NCI-H1048 (cell line): ENCODE measurements at places on chromosomes 1 and 21.

DNA sequence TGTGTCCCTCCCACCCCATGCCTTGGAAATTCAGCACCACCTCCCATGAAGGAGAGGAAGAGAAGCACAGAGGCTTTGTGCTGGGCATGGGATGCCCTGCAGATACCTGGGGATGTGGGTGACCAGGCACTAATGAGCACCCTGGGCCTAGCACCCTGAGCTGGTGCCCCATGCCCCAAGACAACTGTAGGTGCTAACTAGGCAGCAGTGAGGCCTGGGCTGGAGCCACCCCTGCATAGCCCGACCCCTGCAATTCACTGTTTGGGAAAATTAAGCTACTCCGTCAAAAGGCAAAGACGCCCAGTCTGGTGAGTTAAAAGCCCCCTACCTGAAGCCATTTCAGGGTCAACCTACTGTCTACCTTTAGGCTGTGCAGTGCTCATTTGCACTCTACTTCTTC lies 5.4 kb downstream of the KCNA2 start:
- DNase-seq = no peak

DNA sequence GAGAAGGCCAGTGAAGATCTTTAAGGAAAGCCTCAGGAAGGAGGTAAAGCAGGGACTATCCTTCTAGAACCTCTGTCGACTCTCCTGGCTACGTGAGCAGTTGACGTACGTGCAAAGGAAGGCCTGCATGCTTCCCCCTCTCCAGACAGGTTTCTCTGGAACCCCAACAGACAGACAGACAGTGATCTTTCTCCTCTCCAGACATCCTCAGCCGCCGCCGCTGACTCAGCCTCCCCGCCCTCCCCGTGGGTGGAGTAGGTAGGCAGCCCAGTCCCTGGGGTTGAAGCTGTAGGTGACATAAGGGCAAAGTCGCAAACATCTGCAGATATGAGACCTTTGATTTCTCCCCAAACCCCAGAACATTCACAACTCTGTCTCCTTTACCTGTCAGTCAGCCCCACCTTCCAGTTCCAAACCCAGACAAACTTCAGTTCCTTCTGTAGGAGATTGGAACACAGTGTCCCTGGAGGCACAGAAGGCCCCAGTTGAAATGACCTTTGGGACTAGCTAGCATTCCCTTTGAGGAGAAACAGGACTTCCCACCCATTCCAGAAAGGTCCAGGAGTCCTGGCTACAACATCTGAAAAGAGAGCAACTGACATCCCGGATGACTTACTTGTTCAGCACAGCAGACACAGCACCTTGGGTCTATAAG lies 146.0 kb upstream of the JUN start:
- DNase-seq = no peak

GRCh38 chr1:230753586-230754251 lies 6.5 kb downstream of the CAPN9 start:
- DNase-seq = peak; percentile 66

GRCh38 chr1:9537863-9538668 lies 1.2 kb upstream of the SLC25A33 start:
- peak; percentile 49 for DNase-seq

DNA sequence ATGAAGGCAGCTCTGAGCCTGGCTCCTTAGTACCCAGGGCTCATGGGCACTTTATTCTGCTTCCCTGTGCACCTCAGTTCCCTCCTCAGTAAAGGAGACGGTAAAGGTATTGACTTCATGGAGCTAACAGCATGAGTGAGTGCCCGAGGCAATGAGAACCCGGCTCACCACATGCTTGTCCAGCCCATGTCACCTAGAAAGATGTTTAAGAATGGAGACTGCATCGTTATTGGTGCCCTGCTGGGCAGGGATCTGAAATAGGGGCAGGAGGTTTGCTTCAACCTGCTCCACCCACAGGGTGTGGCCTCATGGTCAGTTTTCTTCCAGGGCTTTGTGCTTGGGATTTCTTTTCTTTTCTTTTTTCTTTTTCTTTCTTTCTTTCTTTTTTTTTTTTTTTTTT lies 7.0 kb upstream of the KCNE1 start:
- DNase-seq = no peak

DNA sequence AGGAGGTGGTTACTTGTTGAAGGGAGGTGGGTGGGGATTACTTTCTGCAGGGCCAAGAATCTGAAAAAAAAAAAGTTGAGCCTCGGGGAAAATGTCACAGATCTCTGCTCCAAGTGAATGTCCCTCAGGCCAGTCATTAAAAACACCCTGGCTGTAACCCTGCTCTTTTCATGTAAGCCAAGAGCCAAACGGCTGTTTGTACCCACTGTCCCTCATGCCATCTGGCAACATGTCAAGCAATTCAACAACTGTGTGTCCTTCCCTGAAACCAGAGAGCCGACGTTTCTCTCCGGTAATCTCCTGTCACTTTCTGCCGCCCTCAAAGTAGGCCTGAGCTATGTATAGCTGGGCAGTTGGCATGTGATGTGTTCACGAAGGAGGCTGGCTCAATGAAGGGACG lies 14.7 kb downstream of the CASQ2 start:
- DNase-seq = no peak

- DNase-seq = no peak
These were observed 205.7 kb upstream of the RRP15 start for GRCh38 chr1:218079347-218079746.

GRCh38 chr1:106969731-106970130 lies 86.7 kb upstream of the PRMT6 start:
- DNase-seq = no peak

- DNase-seq = no peak
These were observed 3.2 kb downstream of the PTP4A2 start for GRCh38 chr1:31934706-31935629.

GRCh38 chr1:21607549-21608529 lies 61.3 kb downstream of the RAP1GAP start:
- DNase-seq = peak; percentile 89

GRCh38 chr1:61428146-61428545 lies 296.8 kb downstream of the TM2D1 start:
- no peak for DNase-seq

DNA sequence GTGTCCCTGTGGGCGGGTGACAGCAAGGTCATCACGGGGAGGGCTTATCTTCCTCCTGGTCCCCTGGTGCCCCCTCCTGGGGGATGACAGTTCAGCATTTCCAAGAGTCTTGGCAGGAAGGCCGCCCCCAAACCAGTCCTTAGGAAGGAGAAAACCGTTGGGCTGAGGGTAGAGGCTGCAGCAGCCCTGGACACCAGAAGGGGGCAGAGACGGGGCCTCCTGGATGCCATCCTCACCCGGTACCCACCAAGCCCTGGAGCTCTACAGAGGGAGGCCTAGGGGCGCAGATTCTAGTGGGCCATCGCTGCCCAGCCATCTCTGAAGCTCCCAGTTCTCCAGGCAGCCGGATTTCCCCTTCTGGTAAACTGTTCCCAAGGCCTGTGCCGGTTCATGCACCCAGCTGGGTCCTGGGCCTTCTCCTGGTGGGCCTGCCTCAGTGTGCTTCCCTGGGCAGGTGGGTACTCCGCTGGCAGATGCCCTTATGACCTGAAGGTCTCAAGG lies 14.8 kb upstream of the ZNF669 start:
- DNase-seq = peak; percentile 50

- DNase-seq = no peak
These were observed 714 bp downstream of the DFFA start for GRCh38 chr1:10471411-10472219.

GRCh38 chr1:3772027-3772714 lies 378 bp upstream of the SMIM1 start:
- DNase-seq = peak; percentile 72

DNA sequence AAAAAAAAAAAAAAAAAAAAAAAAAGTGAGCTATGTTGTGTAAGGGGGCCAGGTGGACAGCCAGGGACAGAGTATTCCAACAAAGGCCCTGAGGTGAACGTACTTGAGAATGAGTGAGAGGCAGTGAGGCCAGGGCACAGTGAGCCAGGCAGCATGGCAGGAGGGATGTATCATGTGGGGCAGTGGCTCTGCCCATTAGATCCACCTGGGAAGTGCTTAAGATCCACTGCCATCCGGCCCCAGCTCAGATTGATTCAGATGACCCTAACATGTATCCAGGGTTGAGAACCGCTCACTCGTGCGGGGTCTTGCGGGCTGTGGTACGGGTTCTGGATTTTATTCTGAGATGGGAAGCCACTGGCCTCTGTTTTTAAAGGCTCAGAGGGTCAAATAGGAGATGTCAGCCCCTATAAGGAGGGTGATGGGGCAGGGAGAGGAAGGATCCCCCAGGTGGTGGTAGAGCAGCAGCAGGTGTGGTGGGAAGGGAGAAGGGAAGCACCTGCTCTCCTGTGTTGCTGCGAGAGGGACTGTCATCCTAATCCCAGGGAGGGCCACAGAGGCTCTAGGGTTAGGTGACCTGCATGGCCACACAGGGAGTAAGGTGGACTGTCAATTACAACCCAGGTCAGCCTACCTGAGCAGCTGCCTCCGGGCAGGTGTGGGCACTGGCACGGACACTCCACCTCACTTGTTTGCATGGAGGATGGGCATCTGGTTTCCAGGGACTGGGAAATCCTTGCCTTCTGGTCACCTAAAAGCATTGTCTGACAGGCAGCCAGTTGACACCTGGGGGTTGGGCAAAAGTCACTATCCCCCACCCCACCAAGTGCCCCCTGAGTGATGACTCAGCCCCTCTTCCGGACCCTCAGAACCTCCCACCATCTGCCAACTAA lies 31.6 kb downstream of the CDK18 start:
- no peak for DNase-seq

DNA sequence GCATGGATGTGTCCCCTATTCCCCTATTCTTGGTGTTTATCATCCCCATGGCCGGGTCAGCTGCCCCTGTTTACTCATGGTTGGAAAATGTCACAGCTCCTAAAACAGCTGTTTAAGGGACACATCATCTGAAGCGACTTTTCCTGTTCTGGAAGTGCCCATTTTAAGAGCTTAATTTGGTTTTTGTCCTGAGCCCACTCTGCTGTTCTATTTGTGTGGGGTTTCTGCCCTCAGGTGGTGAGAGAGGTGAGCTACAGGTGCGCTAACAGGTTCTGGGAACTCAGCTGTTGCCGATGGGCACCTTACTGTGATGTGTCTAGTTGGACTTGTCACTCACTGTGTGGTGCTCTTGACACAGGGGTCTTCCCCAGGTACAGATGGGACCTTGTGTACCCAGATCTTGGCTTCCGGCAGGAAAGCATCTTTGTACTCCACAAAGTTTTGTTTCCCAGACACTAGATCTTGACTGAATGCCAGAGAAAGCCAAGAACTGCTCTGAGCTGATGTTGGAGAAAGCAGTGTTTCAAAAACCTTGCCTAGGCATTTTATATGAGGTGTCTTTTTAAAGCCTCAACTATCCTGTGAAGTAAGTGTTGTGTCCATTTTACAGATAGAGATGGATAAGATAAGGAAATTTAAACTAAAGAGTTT lies 59.0 kb upstream of the CD1D start:
- DNase-seq = peak; percentile 43

GRCh38 chr1:91501971-91502671 lies 1.5 kb downstream of the CDC7 start:
- DNase-seq = no peak

GRCh38 chr1:45014321-45015028 lies 2.4 kb downstream of the UROD start:
- DNase-seq = no peak

DNA sequence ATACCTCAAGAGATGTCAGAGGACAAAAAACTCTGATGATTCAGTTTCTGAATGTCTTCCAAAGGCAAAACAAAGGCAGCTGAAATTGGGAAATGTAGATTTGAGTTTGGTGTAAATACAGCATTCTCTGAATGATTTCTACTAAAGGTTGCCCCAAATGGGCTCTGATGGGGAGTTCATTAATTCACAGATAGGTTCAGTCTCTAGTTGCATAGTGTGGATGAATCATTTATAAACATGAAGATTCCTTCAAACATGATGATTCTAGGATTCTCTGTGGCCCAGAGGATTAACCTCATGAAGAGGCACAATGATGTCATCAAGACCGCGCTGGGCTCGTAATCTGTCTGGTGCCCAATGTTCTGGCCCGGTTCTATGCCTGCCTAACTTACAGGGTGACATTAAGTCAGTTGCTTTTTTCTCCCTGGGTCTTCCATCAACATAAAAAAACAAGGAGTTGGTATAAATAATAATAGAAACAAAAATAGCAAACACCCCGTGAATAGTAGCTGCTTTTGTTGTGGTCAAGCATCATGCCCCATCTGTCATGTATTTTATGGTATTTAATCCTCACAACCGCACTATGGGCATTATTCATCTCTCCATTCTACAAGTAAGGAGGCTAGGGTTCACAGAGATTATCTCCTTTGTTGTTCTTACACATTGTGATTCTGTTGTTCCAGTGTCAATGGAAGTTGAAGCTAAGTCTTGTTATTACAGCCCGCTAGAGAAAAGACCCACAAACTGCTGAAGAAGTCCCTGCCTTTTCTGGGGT lies 509.6 kb upstream of the USP24 start:
- no peak for DNase-seq

DNA sequence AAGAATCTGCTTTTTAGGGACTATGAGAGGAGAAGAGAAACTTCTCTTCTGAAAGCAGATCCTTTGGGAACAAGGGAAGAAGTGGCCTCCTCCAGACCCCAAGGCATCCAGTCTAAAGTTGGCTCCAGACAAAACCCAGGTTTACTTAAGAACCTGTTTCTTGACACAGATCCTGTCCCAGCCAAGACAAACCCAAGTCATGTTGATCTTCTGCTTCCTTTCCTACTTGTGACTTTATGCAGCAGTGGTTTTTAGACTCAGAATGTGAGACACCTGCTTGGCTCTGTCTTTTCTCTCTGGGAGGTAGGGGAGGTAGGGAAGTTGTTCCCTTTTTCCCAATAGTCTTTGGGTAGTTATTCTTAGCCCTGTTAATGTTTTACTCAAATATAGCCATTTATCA lies 38.3 kb downstream of the ELAPOR1 start:
- DNase-seq = no peak

- no peak for DNase-seq
These were observed 115.5 kb downstream of the DHRS3 start for GRCh38 chr1:12502336-12503109.

DNA sequence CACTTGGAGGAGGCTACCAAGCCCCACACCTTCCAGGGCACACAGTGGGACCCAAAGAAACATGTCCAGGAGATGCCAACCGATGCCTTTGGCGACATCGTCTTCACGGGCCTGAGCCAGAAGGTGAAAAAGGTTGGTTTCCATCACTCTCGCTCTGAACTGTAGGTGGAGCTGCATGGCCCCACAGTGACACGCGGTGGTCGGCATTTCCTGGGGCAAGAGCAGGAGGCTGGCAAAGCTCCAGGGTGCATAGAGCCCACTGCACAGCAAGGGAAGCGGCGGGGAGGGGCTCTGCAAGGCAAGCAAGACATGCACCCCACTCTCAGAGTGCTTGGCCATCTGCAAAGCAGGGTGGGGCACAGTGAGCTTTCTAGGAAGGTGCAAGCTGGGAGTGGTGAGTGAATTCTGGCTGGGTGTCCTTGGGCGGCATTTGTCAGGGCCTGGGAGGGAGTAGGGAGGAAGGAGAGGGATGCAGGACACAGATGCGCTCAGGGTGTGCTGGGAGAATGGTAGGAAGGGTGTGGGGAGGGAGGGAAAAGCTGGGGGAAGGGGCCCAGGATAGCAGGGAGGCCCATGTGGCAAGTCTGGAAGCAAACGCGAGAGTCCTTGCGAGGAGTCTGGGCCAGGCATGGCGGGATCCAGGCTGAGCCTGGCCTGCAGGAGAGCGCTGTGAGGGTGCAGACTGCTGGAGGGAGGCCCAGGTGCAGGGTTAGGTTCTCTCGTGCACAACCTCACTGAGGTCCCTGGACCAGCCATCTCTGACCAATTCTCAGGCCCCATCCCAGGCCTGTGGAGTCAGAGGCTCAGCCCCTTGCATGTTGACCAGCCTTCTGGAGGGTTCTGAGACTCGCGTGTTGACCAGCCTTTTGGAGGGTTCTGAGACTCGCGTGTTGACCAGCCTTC lies 11.0 kb downstream of the TRPM2 start:
- DNase-seq = no peak

- no peak for DNase-seq
These were observed 753.1 kb downstream of the NCAM2 start for GRCh38 chr21:21751286-21751685.
